Stimulated activated naive CD4-positive, alpha-beta T cell treated with Interleukin-2 at 50 U/mL for 16 hours (primary cell): ENCODE measurements at places on chromosomes 3 and 15.

DNA sequence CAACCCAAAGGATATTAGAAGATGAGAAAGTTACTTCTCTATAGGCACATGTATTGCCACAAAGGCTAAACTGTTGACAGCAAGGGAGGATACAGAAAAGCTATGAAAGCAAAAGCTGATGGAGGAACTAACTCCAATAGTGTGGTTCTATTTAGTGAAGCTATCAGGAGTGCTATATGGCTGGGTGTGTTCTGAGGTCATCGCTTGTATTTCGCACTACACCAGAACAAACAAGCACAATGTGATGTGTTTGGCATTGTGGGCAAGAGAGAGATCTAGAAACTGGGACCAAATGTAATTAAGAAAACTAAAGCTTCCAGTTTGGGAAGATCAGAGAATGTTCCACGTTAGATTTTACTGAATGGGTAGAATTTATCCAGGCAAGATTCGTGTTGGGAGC, 220.4 kb upstream of the UMPS start:
- no peak for DNase-seq

GRCh38 chr3:122076491-122077292, 21.5 kb downstream of the CD86 start:
- DNase-seq: no peak

DNA sequence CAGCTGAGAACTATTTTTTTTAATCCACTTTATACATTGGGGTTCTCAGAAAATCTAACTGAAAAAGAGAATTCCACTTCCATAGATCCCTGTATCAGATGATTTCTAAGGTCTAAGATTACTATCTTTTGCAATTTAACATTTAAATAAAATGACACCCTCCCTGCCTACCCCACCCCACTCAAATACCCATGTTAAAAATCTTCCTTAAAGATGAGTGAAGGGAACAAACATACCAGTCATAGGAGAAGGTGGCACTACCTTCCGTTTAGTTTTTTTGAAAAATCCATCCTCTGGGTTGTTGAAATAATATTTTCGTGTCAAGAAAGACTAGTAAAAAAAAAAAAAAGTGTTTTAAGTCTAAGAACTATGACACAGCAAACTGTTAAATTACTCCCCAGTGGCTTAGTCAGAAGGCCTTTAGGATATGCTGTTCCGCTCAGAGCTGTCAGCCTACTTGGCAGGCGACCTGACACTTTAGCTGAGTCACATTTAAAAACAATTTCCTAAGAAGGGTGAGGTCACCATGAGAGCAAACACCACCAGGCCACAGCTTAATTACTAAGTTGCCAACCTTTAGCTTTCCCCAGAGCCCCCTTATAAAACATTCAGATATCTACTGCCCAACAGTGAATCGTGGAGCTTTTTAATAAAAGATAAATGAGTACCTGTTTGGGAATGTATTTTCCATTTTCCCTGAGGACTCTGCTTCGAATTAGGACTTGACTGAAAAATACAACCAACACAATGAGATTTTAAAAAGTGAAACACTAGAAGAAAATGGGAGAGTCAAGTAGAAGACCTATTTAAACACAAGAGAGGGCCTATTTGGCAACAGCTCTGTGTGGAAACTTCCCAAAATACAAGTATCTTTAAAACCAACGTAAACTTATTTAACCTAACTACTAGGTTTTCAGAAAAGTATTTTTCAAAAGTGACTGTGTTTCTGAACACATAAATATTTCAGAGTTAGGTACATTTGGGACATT, 9.6 kb downstream of the EMC3 start:
- no peak for DNase-seq

GRCh38 chr3:196726788-196727675, 12.6 kb upstream of the PAK2 start:
- DNase-seq: no peak

DNA sequence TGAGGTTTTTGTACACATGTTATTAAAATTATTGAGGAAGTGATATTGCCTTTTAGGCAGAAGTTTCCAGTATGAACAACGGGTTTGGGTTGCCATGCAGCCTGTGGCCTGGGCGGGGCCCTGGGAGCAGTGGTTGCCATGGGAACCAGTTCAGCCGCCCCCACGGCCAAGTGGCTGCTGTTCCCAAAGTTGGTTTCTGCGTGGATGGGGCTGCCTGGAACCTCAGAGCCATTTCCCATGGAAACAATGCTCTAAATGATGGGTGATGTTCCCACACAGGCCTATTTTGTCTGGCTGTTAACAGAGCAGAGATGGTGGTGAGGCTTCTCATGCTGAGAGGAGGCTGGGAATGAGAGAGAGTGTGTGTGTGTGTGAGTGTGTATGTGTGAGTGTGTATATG, 19.5 kb downstream of the MRAS start:
- DNase-seq: no peak

DNA sequence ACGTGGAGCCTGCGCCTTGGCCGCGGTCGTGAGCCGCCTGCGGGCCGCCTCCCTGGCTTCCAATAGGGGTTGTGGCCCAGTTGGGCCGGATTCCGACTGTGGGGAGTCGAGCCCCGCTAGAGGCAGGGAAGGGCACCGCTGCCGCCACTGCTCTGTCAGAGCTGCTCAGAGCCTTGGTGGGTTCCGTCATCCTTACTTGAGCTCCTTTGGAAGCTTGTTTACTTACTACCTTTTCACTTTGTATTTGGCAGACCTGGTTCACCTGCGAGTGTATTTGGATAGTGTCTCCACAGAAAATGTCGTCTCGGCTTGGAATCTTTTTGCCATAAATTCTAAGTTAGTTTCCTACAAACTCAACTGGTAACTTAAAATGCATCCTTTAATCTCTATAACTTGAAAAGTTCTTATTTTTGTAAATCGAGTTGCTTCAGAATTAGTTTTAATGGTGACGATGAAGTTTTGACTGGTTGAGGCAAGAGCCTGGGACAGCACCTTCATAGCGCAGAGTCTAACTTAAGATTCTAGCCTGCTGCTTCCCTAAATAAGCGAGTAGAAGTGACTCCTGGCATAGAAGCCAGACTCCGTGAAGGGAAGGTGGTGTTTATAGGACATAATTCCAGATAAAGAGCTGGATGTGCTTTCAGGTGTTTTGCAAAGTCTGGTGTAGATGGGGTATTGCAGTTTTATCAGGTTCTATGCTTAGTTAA, 800 bp downstream of the DAG1 start:
- peak; percentile 70 for DNase-seq

DNA sequence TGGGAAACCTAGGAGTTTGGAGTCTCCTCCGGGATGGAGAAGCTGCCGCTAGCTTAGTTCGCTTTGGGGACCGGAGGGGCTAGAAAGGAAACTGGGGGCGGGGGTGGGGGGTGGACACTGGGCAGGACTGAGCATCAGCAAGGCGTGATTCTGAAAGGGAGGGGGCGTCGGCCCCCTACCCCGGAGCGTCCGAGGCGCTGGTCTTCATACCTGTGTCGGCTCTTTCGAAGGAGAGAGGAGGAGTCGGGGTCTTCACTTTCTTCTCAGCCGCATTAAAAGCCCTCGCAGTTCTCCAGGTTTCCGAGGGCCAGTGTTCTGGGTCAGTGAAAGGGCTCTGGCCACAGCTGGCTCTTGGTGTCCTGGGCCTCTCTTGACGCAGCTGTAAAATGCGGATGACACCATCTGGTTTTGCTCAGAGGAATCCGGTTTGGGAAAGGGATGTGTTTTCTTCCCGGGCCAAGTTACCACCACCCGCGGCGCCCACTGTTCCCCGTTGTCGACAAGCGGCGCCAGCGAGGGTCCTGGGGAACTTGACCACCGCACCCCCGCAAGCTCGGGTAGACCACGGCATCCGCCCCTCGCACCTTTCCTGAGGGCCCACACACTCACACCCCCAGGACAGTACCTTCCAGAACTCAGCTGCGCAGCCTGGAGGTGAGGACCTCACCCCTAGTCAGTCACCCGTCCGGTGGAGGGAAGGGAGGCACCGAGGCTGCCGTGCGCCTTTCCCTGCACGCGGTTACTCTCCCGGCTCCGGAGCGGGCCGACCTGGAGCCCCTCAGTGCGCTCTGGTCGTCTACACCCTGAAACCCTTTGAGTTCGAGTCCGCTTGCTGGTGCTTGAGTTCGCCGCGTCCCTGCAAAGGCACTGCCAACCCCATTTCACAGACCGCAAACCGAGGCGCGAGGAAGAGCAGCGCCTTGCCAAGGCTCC, 660 bp downstream of the CCK start:
- no peak for DNase-seq
